ENCODE measurements at places on chromosomes 3 and 15.
A peak's percentile ranks its signal among the peaks of the same experiment; 100 is the strongest.

DNA sequence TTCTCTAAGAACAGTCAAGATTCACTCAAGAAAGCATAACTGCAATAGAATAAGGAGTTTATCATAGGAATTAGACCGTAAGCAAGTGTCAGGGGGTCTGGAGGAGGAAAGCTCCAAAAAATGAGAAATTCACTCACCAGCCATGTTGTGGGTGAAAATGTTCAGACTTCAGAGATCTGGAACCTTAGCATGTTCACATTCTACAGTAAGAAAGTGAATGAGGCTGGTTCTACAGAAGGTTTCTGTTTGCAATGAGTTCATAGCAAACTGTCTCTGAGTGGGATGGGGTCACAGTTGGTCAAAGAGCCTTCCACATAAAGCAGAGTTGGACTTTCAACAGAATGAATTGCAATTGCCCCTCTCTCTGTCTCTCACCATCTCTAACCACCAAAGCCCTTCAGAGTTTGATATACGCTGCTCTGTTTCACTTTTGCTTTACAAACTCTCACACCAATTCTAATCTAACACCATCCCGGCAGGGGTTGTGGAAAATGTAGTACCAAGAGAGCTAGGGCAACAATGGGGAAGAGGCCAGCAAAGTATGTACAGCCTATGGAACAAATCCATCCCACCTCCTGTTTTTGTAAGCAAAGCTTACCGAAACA, 581.8 kb upstream of the UBE2E2 start:
- no peak for DNase-seq

DNA sequence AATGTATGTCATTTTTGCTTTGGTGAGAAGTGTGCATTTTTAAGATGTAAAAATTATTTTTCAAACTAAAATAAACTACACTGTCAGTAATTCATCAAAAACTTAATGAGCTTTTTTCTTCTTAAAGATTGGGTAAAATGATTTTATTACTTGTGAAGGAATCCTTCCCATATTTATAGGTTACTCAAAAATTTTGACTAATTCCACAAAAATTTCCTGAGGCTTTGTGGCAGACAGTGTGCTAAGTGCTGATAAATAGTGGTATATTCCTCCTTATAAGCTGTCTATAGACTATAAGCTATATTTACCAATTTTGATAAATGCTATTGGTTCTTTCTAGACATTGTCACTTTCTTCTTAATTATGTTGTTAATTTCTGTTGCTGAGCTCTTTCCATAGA, 284.5 kb upstream of the SEMA6D start:
- peak; percentile 49 for DNase-seq

DNA sequence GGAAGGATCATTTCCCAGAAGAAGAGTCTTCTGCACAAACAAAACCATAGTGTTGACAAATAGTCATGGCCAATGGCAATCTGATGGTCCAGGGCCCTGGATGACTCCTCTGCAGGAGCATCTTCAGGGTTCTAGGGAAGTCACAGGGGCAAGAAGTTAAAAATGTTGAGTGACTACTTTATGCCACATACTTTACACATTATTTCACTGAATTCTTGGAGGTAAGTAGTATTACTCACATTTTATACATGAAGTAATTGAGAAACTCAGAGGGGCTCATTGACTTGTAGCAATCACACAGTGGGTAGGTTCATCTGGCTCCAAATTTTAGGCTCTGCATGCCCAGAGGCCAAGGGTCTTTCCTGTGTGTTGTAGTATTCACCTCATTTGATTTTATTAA, 430.2 kb upstream of the MCTP2 start:
- no peak for DNase-seq

DNA sequence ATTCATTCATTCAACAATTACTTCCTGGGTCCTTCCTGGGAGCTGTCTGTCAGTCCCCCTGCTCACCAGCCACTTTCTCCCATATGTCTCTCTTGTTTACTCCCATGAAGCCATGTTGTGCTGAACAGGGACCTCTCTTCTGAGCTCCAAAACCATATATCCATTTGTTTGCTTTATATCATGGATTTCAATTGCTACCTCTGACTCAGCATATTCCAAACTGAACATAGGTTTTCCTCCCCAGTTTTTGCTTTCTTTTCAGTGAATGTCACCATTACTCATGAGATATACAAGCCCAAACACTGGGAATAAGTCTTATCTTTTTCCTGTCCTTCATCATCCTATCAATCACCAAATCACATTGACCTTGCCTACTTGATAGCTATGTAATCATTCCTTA, 152.5 kb upstream of the P2RY1 start:
- no peak for DNase-seq

- DNase-seq: no peak
Observed at GRCh38 chr15:38205526-38206272, 46.9 kb upstream of the SPRED1 start.

- DNase-seq: peak; percentile 88
Observed at GRCh38 chr3:102180280-102180931, 254.4 kb upstream of the ZPLD1 start.

DNA sequence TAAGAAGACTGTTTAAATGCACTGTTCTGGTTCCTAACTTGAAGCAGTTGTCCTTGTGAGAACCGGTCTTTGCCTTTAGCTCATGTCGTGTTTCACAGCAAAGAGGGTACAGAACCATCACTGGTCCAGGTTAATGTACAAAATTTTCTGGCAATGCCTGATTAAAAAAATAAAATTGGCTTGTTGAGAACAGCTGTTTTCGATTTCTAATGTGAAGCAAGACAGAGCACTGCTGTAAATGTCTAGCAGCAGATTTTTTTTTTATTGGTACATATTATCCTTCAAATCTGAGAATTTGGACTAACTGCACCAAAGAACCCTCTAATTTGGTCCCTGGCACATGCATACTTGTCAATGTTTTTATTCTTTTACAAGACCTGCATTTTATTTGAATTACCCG, 103.3 kb downstream of the STT3B start:
- no peak for DNase-seq

DNA sequence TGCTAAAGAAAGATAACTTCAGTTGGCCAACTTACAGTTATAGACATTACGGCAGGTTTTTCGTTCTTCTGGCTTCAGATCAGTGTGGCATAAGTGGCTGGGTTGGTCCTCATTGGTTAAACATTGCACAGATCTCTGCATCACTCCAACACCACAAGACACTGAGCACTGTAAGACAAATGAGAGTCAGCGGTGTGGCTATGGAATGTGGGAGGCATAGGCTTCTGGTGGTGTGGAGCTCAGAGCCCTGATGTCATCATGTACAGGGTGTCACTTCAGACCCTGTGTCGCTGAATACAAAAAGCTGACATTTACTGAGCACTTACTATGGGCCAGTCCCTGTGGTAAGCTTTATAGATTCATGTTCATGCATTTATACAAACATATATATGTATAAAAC, 146.0 kb downstream of the ADAMTS9 start:
- DNase-seq: no peak

DNA sequence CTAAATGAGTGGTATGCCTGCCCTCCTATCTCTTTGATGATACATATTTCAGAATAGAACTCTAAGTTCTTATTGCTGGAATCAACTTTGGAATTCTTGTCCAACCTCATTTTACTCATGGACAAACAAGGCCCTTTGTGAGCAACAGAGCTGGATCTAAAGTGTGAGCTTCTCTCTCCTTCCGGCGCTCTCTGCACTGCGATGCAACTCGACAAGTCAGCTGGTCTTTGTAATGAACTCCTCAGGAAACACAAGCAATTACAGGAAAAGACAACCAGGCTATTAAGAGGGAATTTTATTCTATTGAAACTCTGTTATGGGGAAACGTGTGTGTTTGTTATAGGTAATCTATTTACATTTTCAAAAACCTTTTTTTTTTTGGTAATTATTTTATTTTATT, 20.3 kb upstream of the NRROS start:
- DNase-seq: no peak

DNA sequence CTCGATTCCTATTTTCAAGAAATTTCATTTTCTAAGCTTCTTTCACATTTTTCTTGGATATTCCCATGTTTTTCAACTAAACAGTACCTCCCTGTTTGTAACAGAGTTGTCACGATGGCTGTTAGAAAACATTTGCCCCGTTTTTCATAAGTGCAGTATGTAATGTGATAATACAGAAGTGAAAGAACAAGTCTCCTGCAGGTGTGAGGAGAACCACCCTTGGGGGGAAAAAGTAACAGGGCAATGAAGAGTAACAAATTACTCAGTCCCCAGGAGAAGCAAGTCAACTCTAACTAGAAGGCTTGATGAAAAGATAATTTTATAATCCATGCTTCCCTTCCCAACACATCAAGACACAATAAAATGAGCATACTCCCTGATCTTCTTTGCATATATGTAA, 493.3 kb downstream of the FOXP1 start:
- no peak for DNase-seq

DNA sequence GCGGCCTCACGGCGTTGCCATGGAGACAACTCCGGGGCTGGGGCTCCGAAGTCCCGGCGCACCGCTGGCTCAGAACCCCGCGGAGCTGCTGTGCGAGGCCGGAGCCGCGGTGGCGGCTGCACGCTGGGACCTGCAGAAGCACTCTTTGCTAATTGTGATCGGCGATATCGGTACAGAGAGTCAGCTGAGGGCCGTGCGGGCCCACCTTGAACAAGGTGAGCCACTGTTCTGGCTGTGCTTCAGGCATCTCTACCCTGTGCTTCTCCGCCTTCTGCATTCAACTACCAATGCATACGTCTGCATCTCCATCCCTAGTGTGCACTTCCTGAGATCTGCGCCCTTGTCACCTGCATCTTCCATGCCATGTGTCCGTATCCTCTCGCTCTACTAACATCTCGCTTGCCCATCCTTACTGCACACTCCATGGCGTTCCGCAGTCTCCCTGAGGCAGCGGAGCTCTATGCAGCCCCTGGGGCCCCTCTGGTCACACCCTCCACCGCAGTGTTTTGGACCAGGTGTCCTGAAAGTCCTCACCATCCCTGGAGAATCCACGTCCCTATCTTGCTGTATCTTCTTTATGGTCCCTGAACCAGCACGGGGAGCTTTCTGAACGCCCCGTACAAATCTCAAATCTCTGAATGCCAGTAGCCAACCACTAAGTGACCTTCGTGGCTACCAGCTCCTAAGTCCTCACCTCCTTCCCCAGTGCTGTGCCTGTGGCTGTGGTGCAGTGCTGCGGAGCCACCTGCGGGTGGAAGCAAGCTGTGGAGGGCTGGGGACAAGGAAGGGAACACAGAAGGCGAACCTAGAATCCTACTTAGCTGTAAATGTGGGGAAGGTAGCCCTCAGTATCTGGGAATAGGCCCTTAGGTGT, 6.2 kb upstream of the MAP1A start:
- DNase-seq: no peak

DNA sequence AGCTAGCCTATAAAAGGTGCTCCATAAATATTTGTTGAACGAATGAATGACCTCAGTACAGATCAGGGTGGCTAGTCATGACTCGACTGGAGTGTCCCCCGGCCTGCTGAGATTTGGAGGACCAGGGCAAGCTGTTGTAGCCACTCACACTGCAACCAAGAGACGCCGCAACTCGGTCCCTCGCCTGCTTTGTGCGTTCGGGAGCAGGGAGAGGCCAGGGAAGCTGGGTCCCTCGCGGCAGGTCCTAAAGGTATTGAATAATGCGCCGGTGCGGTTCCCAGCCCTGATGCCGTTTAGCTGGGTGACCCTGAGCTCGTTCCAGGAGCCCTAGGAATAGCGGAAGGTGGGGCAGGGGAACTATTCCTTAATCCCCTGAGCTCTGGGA, 1.8 kb downstream of the IGDCC4 start:
- DNase-seq: no peak

All from fibroblast of skin of left biceps (primary cell).